Stimulated activated CD4-positive, alpha-beta T cell treated with anti-CD3 and anti-CD28 coated beads, Interleukin-15, amount 100 ng/mL, for 1 hour (primary cell): ENCODE measurements at places on chromosomes 4 and X.

GRCh38 chr4:82782626-82783345 lies 15.8 kb downstream of the SCD5 start:
- no peak for DNase-seq

GRCh38 chr4:41678951-41679350 lies 69.6 kb downstream of the PHOX2B start:
- no peak for DNase-seq

- DNase-seq = no peak
These were observed 5.3 kb downstream of the GPM6A start for GRCh38 chr4:175806727-175807126.

- DNase-seq = no peak
These were observed 313.3 kb upstream of the BMP3 start for GRCh38 chr4:80717204-80717603.

- DNase-seq = no peak
These were observed 121.1 kb upstream of the SLC4A4 start for GRCh38 chr4:71217688-71218087.

DNA sequence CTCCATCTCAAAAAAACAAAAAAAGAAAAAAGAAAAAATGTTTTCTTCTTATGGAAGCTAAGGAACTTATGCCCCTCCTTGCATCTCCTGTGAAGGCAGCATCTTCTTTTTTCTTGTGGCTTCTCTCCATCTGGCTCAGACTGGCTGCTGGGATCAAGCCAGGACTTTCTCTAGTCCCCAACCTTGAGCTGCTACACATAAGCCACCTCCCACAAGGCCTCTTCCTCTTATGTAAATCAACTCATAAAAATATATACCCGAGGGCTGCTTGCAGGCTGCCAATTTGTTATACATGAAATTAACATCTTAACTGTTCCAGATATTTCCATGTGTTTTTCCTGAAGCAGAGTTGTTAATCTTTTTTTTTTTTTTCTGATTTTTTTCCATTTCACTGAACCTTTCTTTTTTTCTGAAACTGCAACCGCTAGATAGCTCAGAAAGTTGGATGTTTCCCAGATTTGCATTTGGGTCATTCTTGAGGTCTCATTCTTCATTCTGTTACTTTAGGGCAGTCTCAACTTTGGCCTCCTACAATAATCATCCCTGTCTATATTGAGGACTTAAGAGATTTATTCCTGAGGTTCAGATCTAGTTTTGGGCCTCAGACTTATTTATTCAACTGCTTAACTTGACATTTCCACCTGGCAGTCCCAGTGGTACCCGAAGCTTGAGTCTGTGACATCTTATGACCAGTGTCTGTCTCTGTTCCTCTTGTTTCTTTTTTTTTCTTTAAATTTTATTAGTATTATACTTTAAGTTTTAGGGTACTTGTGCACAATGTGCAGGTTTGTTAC lies 10.3 kb downstream of the SNX25 start:
- no peak for DNase-seq

DNA sequence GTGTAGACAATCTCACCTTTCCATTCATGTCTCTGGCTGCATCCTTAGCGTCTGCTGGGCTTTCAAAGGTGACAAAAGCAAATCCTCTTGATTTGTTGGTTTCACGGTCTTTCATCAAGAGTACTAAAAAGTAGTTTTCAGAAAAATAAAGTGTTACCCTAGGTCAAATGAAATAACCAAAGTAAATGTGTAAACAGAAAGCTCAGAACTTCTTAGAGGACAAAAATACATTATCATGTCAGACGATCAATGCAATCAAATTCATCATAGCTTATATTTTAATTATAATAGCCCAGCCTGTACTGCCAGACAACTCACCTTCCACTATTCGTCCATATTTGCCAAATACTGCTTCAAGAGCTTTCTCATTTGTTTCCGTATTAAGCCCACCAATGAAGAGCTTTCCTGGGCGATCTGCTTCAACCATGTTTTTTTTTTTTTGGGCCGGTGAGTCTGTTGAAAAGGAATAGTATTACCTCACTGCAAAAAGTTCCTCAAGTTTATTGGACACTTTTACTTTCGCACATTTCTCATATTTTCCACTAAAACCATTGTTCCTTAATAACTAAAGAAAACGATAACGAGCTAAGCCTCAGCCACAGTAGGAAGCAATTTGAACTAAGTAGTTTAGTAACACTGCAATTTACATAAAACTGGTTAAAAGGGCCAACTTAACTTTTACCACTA lies 1.4 kb downstream of the RBMX start:
- DNase-seq = no peak

- DNase-seq = no peak
These were observed 135.4 kb downstream of the ASMT start for GRCh38 chrX:1750267-1750666.

DNA sequence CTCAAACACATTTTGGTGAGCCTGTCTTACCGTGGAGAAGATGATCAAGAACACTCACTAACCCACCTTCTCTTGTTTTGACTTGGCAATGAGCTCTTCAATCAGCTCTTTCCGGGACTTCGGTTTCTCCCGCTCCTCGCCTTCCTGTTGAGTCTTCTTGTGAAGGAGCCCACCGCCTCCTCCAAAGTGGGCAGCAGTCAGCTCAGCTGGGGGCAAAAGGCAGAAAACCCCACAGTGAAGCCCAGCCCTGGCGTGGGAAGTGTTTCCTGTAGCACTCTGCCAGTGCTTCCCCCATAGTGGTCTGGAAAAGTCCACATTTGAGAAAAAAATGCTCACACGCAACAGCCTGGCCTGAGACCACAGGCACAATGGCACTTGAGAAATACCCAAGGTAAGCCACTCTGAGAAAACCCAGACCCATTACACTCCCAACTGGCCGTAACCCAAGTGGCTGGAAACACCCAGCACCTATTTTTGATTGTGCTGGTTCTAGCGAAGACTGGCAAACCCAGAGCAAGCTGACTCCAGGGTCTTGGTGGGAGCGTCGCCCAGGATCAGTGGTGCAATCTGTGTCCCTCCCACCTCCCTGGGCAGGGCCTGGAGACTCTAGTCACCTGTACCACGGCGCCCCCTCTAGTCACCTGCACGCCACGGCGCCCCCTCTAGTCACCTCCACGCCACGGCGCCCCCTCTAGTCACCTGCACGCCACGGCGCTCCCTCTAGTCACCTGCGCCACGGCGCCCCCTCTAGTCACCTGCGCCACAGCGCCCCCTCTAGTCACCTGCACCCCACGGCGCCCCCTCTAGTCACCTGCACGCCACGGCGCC lies 8.6 kb downstream of the NOP14 start:
- peak; percentile 56 for DNase-seq

- peak; percentile 14 for DNase-seq
These were observed 121.2 kb upstream of the NAP1L5 start for GRCh38 chr4:88818631-88819470.

DNA sequence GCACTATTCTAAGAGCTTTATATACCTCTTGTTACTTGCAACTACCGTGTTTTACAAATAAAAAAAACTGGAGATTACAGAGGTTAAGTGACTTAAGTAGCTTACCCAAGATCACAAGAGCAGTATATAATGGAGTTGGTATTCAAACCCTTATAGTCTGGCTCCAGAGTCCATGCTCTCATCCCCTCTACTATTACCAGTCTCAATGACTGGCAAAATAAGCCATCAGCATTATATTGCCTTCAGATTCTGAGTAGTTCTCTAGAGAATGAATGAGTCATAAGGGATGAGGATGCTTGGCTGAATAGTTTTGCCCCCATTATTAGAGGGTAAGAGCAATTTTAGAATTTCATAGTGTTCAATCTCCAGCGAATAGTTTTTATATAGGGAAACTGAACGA lies 170.1 kb upstream of the ATOH1 start:
- no peak for DNase-seq

- DNase-seq = no peak
These were observed 49.0 kb downstream of the SH2D1A start for GRCh38 chrX:124395145-124395880.

GRCh38 chrX:9315086-9315485 lies 149.8 kb upstream of the TBL1X start:
- DNase-seq = no peak

GRCh38 chrX:44898411-44899221 lies 25.6 kb downstream of the KDM6A start:
- no peak for DNase-seq

DNA sequence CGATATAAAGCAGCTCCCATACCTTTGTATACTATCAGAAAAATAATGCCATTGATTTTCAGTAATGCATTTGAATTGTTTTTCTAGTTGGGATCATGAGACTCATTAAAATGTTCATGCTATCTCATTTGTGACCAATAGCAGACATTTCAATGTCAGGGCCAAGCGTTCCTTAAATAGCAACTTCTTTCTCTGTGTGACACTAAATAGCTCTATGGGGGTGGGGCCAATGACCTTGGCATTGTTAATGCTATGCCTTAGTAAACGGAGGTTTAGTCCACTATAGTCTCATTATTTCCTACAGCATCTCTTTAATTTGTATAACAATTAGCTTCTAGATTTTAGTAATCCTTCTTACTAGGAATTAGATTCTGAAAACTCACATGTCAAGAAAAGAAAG lies 48.6 kb upstream of the ARHGAP24 start:
- DNase-seq = no peak

DNA sequence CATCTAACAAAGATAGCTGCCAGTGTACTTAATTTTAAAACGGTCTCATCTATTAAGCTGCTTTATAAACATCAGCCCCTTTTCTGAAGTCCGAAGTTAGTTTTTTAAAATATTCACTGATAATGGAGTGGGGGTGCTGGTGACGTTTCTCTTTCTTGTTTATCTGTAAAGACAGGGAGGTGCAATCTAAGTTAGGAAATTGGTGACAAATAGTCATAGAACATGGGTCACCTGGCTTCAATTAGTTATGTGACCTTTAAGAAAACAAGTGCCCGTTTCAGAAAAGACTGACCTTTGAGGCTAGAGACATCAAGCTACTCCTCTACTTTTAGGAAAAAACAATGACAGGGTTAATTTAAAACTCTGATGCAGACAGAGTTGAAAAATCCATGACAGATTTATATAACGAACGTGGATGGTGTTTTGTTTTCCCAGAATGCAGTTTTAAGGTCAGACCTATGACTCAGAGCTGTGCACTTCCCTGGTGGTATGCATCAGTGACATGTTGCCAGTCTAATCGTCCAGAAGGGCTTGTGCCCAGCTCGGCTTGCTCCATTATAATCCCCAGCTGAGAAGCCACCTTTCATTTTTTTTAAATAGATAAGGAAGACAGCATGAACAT lies 38.2 kb downstream of the FHL1 start:
- no peak for DNase-seq

DNA sequence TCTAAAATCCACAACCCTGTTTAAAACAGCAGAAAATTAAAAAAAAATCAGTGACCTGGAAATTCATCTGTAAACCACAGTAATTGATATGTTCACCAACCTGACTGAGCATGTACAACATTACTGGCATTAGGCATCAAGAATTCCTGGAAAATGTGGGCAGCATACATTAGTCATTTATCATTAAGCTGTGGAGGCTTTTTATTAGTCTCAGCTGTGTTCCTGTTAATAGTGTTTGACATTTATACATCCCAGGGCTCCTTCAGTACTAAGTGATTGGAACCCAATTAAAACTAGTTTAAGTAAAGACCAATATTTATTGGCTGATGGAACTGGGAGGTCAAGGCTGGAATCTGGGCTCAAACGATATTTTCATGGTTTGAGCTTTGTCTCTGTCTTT lies 227.3 kb upstream of the GIMD1 start:
- DNase-seq = no peak

DNA sequence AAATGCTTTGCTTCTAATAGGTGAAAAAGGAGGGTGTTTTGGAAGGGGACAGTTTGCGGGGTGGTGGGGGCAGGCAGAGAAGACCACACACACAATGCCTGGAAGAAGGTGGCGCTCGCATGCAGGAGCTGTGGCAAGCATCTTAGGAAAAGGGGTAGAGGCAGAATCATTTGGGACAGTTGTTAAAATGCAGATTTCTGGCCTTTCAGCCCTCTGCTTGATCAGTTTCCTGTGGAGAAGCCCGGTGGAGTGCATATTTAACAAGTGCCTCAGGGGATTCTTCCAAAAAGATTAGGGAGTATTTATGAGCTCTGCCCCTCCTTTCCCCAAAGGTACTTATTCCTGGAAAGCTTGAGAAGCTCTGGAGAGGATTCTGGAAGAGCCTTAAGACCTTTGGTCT lies 4.8 kb downstream of the NOCT start:
- no peak for DNase-seq

- no peak for DNase-seq
These were observed 22.8 kb downstream of the GUF1 start for GRCh38 chr4:44701037-44701436.

DNA sequence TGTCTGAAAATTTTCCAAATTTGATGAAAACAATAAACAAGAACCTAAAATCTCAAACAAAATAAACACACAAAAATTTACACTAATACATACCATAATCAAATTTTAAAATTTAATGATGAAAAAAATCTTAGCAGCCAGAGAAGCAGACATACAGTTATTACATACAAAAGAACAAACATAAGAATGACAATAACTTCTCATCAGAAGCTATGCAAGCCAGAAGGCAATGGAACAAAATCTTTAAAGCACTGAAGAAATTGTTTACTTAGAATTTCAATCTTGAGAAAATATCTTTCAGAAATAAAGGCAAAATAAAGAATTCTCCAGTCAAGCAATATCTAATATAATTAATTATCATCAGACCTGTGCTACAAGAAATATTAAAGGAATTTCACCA lies 121.3 kb downstream of the IDS start:
- DNase-seq = no peak

DNA sequence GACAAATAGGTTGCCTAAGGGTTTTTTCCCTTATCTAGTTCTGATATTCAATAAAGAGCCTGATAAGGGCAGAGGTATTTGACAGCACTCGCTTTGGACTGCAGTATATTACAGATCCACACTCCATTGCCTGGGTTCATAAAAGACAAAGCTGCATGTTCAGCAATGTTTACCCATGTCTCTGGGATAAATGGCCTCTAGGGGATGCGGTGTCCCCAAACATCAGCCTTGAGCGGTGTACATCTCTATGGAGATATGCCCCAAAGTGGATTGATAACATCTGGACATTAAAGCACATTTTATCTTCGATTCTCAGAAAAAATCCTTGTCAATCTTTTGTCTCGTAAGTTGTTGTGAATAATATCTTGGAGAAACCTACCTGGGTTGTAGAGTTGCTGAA lies 660.8 kb upstream of the AADAT start:
- DNase-seq = no peak

DNA sequence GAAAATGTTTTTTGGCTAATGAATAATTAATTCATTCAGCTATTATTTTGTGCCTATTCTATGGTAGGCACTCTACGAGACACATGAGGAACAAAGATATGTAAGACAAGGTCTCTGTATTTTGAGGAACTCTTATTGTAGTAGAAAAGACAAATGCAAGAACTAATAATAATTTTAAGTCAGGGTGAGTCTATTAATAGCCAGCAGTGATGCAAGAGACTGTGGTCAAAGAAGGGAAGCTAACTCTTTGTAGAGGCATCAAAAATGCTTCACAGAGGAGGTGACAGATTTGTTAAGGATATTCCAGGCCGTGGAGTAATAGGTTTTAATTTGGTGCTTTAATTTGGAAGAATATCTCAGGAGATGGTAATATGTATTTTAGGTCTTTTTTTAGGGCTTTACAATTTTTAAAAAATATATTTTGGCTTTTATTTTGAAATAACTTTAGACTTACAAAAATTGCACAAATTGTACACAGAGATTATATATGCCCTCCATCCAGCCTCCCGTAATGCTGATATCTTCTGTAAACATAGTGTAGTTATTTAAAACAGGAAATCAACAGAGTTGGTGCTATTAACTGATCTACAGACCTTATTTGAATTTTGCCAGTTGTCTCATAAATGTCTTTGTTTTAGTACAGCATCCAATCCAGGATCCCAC lies 48.1 kb downstream of the DCLK2 start:
- DNase-seq = no peak
